ENCODE measurements at places on chromosomes 7 and 10. TPM values are rescaled to one million over a fixed set of nuclear protein-coding genes. Genes with fewer than 3 reads are reported as not detected.

DNA sequence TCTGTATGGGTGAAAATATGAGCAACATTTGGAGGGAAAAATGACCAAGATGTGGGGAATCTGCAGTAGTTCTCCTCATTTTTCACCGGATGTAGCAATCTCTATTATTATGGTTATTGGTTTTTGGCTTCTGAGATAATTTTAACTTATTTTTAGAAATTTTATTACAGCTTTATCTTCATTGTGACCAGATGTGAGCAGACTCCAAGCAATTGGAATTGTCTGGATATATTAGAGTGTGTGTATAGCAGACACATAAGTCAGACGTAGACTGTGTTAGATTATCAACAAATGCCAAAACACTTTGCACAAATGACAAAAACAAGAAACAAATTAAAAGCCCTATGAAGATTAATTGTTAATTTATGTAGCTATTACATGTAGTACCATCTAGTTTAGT, 249.1 kb downstream of the DNAJB9 start:
- DNase-seq: no peak

GRCh38 chr10:113547426-113547825, 5.4 kb upstream of the HABP2 start:
- no peak for DNase-seq

DNA sequence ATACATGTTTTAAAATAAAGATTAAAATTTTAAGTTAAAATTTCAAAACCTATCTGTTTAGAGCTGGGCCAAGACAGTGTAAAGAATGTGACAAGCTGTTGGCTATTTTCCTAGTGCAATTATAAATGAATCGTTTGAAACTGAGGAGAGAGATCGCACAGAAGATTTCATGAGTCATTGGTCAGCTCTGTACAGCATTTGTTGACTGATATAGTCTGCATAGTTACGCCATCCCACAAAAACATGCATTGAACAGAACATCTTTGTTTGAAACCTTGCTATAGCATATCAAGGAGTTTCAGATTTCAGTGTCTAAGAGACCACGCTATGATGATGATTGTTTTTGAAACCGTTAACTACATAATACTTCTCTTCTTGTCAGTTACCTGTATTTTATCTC, 1.3 kb upstream of the C10orf67 start:
- DNase-seq: no peak

Gene CUL1
- 64.3 TPM for polyA plus RNA-seq

DNA sequence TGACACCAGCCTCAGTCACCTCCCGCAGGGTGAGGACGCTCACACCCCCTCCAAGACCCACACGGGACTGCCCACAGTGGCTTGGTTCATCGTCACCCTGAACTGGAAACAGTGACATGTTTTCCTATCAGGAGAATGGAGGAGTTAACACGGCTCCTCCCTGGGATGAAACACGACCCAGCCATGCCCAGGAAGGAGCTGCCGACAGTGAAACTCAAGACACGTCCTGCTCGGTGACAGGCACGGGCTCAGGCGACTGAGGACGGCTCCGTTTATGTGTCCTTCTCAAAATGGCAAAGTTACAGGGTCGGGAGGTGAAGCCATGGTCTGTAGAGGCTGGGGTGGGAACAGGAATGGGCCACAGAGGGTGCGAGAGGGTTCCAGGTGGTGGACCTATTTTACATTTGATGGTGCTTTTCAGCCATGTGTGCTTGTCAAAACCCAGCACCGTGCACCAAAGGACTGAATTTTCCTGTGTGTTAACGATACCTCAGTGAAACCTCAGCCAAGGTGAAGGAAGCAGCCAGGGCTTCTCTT, 272.4 kb downstream of the ADARB2 start:
- no peak for DNase-seq

DNA sequence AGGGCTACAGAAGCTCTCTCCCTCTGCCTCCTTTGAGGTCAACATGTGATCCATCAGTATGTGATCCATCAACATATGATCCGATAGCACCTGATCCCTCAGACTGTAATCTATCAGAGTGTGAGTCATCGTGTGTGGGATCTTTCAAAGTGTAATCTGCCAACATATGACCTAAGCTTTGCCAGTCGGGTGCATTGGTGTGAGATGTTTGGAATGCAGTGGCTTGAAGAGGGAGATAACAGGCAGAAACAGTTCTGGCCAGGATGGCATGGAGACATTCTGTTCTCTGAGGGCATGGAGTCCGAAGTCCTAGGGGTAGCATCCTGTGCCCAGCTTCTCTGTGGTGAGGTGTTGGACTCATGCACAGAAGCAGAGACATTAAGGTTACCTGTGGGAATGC, 217.7 kb upstream of the ETV1 start:
- no peak for DNase-seq

DNA sequence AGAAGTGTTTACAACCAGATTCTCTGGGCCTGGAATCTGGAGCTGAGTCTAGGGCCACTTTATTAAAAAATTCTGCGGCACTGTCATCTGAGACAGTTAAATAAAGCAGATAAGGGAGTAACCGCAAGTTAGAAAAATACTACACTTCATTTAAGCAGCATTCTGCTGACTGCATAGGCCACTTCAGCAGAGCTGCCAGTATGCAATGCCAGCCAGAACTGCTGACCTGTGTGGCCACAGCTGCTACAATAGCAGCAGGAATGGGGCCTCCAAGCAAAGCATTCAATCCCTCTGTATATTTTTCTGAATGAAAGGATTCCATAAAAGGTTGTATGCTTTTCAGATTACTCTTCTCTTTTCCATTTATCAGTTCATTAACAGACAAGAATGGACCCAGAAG, 136.0 kb downstream of the COL28A1 start:
- no peak for DNase-seq

- DNase-seq: no peak
Observed at GRCh38 chr10:131425752-131426533, 114.4 kb upstream of the TCERG1L start.

Data from right renal pelvis (tissue), 4 donors.